IPS DF 6.9 (cell line): ENCODE measurements at places on chromosomes 4 and X.

DNA sequence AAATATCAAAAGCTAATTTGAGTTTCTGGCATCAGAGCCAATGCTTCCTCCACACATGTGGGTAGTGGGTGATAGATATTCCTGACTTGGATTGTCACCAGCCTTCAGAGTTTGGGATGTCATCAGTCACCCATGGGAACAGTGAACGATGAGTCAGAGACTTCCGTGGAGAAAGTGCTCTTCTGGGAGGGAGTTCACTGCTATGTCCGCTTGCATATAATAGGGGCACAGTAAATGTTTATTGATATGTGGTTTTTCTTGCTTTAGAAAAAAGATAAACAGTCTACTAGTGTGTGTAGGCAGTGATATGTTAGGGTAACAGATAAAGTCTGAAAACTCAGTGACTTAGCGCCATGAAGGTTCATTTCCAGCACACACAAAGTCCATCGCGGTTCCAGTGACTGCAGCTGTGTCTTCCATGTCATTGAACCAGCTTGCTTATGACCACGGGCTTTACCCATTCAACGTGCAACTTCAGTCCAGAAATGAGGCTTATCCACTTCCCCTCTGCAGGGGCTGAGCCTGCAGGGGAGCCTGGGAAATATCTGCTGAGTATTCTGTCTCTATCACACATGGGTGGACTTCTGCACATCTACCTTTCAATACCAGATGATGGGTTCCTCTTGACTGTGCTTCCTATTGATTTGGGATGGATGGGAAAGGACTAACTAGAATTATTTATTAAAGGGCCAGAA lies 87.7 kb upstream of the WWC2 start:
- no peak for DNase-seq

DNA sequence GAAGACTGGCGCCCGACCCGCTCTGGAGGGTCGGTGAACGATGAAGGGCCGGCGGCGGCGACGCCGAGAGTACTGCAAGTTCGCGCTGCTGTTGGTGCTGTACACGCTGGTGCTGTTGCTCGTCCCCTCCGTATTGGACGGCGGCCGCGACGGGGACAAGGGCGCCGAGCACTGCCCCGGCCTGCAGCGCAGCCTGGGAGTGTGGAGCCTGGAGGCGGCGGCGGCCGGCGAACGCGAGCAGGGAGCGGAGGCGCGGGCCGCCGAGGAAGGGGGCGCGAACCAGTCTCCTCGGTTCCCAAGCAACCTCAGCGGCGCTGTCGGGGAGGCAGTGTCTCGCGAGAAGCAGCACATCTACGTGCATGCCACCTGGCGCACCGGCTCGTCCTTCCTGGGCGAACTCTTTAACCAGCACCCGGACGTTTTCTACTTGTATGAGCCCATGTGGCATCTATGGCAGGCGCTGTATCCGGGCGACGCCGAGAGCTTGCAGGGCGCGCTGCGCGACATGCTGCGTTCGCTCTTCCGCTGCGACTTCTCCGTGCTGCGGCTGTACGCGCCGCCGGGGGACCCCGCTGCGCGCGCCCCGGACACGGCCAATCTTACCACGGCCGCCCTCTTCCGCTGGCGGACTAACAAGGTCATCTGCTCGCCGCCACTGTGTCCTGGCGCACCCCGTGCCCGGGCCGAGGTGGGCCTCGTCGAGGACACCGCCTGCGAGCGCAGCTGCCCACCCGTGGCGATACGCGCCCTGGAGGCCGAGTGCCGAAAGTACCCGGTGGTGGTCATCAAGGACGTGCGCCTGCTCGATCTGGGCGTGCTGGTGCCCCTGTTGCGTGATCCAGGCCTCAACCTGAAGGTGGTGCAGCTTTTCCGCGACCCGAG lies 568 bp downstream of the CHST7 start:
- no peak for DNase-seq

- DNase-seq = no peak
Observed at GRCh38 chr4:126697748-126698147, 935.0 kb upstream of the INTU start.

- DNase-seq = no peak
Observed at GRCh38 chr4:175297965-175298565, 379.9 kb downstream of the ADAM29 start.

DNA sequence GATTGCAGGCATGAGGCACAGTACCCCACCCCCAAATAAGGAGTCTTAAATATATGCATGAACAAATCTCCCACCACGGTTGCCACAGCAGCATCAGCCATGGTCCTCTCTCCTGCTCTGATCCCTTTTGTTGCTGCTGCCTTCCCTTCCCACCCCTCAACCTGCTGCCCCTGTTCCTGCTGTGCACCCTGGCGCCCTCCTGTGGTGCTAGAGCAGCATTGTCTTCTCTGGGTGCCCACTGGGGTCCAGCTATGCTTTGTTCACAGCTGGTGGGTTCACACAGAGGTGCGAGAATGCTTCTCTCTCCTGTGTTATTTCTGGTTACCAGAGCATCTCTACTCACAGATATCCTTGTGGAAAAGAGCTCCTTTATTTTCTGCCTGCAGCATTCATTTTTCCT lies 116.2 kb downstream of the GATB start:
- peak; percentile 35 for DNase-seq

- no peak for DNase-seq
Observed at GRCh38 chr4:47972181-47972580, 44.3 kb downstream of the CNGA1 start.

DNA sequence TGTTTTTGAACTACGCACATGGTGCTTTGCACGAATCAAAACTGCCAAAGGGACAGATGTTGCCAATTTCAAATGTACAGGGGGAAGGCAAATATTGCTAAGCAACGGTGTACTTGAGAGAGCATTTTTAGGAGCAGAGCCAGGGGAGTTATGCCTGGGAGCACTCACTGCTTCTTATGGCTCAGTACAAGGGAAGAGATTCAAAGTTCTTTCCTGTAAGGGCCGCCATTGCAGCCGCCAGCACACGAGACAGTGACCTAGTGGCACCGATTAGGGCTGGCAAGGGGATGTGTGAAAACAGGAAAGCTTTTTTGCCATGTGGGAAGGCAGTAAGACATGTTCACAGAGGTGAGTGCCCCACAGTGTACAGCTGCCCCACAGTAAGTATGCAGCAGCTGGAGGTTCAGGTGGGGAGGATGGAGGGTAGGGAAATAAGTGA lies 133.8 kb downstream of the AFF1 start:
- DNase-seq = no peak

- DNase-seq = no peak
Observed at GRCh38 chr4:82688091-82688795, 110.4 kb downstream of the SCD5 start.

DNA sequence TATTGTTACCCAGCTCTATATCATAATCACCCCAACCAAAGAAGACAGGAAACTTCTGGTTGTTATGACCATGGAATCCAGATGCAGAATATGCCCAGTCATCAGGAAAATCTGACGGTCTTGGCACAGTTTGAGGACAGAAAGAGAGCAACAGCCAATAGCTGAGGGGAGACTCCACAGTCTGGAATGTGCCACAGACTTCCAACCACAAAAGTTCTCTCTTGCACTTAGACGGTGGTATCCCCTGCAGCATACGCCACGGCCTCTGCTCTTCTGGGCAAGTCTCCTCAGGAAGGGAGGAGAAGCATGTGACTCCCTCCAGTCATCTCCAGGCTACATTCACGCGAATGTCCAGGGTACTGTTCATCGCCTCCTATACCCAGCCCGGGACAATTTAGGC lies 18.4 kb downstream of the ZNF827 start:
- no peak for DNase-seq

DNA sequence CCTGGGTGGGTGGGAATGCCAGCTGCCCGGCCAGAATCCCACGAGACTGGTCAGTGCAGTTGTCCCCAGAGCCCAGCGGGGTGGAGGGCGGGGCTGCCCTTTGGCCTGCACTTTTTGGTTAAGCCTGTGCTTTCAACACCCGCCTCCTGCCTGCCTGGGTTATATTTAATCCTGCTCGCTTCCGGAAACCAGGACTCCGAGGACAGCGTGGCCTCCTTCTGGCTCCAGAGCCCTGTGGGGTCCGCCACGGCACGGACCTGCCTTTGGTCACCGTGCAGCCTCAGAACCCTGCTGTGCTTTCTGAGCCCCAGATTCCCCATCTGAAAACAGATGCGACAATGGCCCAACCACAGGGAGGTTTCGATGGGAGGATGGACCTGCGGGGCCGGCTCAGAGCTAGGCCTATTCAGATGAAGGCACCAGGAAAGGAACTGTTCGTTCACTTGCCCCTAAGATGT lies 29.4 kb upstream of the KIAA0232 start:
- DNase-seq = no peak

GRCh38 chr4:3656416-3657356 lies 109.5 kb upstream of the ADRA2C start:
- DNase-seq = no peak

GRCh38 chrX:48920718-48921104 lies 1.9 kb upstream of the PIM2 start:
- DNase-seq = no peak

GRCh38 chr4:13903061-13903460 lies 275.5 kb upstream of the BOD1L1 start:
- no peak for DNase-seq

- peak; percentile 7 for DNase-seq
Observed at GRCh38 chrX:35890699-35891098, 28.8 kb upstream of the CFAP47 start.

DNA sequence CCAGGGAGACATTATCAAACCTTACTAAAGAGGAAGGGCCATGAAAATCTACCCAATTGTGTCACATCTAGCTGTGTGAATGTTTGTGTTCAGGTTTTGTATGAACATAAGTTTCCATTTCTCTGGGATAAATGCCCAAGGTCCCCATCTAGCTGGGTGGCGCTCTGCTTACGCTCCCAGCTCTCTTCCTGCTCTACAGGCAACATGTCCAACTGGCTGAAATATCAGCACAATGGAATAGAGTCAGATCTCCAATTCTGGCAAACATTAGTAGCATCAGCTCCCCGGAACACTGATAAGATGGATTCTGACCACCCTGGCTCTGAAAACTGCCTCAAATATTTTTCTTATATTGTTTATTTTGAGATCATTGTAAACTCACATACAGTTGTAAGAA lies 74.8 kb downstream of the IRF2 start:
- DNase-seq = no peak

- DNase-seq = no peak
Observed at GRCh38 chr4:89788206-89789072, 48.5 kb downstream of the SNCA start.

DNA sequence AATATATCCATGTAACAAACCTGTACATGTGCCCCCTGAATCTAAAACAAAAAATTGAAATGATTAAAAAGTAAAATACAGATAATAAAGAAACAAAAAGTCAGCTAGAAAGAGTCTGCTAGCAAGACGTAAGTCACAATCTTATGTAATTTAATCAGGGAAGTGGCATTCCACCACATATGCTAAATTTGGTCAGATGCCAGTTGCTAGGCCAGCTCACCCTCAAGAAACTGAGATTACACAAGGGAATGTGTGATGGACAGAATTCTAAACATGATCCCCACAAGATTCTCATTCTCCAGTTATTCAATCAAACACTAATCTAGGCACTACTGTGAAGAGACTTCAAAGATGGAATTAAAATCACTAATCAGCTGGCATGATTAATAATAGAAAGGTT lies 689.3 kb downstream of the CENPC start:
- no peak for DNase-seq

- DNase-seq = no peak
Observed at GRCh38 chr4:141021397-141022110, 111.7 kb downstream of the RNF150 start.

DNA sequence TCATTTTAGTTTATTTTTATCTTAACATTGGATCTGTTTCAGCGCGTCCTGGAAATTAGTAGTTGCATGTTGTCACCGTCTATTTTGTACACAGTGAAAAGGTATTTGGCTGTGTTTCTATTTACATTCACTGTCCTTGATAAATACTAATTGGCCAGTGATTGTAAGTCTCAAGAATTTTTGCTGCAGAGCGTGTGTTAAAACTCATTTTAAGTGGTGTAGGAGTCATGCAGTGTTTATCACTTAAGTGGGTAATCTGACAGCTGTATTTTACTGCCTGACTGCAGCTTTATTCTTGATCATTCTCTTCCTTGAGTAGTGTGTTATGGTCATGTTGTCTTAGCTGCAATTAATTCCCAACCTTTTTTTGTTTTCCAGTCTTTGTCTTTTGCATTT lies 9.8 kb downstream of the GUCY1A1 start:
- DNase-seq = no peak

- DNase-seq = no peak
Observed at GRCh38 chr4:118732591-118733330, 47.6 kb downstream of the METTL14 start.

GRCh38 chr4:145709336-145709735 lies 29.4 kb downstream of the C4orf51 start:
- DNase-seq = no peak
